ENCODE measurements at places on chromosomes 2 and 18.
A peak's percentile ranks its signal among the peaks of the same experiment; 100 is the strongest.

- DNase-seq: no peak
These were observed 58.7 kb downstream of the ITGB6 start for GRCh38 chr2:160141419-160141818.

- DNase-seq: peak; percentile 65
These were observed 49.0 kb upstream of the BCL2L11 start for GRCh38 chr2:111071600-111072171.

DNA sequence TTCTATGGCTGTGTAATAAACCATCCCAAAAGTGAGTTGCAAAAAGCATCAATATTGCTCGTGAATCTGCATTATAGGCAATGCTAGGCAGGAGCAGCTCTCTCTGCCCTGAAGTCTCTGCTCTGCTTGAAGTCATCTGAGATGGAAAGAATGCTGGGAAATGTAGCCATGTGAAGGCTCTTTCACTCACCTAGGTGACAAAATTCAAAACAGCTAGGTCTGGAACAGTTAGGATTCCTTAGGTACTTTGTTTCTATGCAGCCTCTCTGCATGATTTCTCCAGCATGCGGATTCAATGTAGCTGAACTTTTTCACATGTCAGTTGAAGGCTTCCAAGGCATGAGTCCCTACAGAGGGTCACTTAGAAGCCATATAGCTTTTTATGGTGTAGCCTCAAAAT, 1383.7 kb downstream of the LRP1B start:
- DNase-seq: no peak

DNA sequence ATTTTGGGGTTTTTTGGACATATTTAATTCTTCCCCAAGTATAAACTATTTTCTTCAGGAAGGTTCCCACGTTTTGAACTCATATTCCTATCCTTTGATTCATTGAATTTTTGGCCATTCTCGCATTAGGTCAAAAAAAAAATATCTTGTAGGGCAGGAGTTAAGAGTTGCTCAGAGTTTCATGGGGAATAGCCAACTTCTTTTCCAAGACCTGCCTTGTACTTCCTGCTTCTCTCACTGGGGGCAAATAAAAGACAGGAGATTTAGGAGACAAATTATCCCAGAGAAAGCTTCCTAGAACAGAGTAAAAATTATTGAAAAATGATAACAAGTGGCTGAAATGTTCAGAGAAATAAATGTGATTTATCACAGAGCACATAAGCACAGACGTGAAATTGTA, 55.2 kb upstream of the BCL11A start:
- DNase-seq: no peak

DNA sequence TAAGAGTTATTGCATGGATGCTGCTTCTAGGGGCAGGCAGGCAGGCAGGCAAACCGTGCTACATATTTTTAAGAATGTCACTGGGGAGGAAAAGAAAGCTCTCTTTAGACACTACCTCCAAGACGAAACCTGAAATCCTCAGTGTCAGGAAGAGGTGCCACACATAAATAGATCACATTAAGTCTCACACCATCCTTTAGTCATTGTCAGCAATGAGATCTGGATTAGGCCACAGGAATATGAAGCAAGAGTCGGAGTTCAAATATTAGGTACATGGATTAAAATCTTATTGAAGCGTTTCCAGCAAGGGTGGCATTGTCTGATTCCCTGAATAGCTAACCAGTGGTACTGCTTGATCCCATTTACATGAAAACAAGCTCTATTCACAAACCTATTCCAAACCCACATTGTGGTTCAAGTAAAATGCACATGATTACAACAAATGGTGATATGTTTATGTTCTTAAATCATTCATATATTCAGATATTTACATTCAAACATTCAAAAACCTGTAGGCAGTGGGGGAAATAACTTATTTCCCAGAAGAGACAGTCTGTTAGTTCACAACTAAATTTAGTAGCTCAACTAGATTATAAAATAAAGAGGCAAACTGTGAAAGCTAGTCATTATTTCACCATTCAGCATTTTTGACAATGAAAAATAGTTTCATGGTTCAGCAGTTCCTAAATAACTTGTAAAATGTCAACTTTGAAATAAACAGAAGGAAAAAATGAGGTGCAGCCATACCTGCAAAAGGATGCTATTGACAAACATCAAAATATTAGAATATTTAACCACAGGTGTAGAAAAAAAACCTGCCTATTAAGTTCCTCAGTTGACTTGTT, 195.4 kb upstream of the SIX3 start:
- DNase-seq: no peak

- no peak for DNase-seq
These were observed 8.3 kb downstream of the ZNF385B start for GRCh38 chr2:179853108-179853507.

- DNase-seq: no peak
These were observed 233.2 kb upstream of the SMAD7 start for GRCh38 chr18:49183921-49184320.

DNA sequence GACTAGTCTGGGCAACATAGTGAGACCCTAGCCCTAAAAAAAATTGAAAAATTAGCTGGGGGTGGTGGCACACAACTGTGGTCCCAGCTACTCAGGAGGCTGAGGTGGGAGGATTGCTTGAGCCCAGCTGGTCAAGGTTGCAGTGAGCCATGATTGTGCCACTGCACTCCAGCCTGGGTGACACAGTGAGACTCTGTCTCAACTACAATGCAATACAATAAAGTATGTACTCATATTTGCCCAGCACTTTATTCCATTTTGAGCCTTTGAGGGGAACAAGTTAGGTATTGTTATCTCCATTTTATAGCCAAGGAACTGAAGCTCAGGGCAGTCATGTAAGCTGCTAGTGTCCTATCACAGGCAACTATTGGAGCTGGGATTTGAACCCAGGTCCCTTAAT, 49.3 kb upstream of the PLB1 start:
- no peak for DNase-seq

DNA sequence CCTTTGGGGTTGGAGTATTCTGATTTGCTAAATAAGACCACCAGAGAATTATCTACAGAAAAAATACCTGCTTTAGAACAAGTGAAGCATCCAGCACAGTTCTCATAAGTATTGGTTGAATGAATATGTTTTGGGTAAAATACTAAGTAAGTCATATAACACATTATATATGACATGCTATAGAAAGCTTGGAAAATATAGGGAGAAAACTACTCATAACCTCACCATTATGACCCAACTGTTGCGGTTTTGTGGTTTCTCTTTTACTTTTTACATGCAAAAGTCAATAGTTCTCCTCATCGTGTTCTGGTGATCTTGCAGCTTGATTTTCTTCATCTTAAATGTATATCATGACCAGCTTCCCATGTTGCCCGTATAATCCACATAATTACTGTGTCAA, 66.2 kb downstream of the DIPK1C start:
- DNase-seq: peak; percentile 91

GRCh38 chr2:67878743-67879142, 184.1 kb downstream of the C1D start:
- no peak for DNase-seq

GRCh38 chr2:143615562-143615961, 486.3 kb downstream of the ARHGAP15 start:
- DNase-seq: no peak

- DNase-seq: no peak
These were observed 176.8 kb downstream of the LOXHD1 start for GRCh38 chr18:46480226-46480625.

- DNase-seq: no peak
These were observed 758.4 kb upstream of the GCFC2 start for GRCh38 chr2:76469066-76469465.

DNA sequence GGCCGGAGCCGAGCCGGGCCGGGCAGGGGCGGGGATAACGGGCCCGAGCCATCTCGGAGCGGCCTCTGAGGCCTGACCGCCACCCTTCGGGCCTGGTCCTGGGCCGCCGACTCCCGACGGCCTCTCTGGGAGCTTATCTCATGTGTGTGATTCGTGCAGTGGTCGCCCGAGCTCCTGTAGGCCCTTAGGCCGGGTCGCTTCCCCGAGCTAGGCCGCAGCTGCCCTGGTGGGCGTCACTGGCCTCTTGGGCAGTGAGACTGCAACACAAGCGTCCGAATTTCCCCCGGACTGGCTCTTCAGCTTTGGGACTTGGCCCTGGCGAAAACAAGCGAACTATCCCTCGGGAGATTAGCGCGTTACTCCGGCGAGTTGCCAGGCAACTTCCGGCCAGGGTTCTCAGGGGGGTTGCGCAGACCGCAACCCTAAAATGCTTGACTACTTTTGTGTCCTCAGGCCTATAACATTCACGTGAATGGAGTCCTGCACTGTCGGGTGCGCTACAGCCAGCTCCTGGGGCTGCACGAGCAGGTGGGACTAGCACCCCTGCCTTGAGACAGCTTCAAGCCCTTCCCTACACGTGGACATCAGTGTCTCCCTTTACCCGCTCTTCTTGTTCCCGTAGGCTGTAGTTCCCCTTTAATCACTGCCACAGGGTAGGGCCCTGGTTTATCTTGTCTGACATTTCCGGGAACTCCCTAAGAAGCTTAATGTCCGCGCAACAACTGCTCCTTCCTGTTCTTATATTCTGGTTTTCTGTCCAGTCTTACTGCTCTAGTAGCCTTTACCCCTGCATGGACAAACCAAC, 602 bp downstream of the SNX17 start:
- peak; percentile 93 for DNase-seq

DNA sequence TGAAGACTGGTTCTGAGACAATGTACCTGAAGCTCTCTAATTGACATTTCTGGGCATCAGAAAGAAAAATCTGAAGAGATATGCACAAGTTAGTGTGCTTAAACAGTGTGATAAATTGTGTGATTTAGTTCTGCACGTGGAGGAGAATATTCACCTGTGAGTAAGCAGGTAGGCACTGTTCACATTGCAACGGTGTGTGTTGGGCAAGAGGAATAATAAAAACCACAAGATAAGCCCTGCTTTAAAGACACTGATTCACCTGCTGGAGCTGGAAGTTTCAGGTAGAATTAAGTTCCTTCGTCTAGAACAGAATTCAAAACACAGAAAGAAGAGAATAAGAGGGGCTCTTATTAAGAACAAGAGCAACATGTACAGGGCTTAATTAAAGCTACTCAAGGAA, 864.3 kb upstream of the SOX11 start:
- no peak for DNase-seq

GRCh38 chr2:121071034-121071504, 213.9 kb downstream of the TFCP2L1 start:
- DNase-seq: no peak

GRCh38 chr18:62991959-62992358, 276.6 kb downstream of the PHLPP1 start:
- DNase-seq: no peak

- DNase-seq: no peak
These were observed 116.0 kb upstream of the CCDC195 start for GRCh38 chr2:224832207-224832606.

GRCh38 chr2:200479692-200480265, 30.1 kb downstream of the KCTD18 start:
- DNase-seq: no peak

DNA sequence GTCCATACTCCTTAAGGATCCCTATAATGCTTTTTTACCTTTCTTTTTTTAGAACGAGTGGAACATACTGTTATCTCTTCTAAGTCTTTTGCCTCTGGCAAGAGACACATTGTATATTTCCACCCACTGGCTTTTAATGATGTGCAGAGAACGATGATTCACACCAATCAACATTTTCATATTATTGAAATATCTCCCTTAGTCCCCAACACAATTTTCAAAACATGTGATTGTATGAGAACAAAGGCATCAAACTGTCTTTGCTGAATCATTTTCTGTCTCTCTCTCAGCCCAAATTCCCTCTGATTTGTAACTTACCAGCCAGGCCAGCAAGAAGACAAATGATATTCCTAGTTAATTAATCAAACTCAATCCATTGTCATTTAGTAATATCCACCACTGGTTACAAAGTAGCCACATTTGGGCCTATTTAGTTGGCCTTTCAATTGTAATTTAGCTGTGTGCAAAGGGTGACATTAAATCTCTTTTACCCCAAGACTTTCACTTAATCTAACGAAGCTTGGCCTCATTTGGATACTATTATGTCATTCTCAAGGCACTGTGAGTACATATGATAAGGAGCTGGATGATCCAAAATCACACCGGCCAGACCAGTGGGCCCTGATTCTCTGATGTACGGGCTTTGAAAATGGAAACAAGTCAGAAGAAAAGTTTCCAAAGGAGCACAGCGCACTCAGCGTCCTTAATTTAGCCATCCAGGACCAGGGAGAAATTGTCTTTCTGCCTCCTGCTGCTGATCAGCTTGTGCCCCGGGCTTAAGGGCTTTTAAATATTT, 185.1 kb downstream of the SCG2 start:
- DNase-seq: no peak

- no peak for DNase-seq
These were observed 160.7 kb upstream of the HDAC4 start for GRCh38 chr2:239561446-239562001.

- DNase-seq: no peak
These were observed 226.2 kb upstream of the RAB6C start for GRCh38 chr2:129753261-129753660.

DNA sequence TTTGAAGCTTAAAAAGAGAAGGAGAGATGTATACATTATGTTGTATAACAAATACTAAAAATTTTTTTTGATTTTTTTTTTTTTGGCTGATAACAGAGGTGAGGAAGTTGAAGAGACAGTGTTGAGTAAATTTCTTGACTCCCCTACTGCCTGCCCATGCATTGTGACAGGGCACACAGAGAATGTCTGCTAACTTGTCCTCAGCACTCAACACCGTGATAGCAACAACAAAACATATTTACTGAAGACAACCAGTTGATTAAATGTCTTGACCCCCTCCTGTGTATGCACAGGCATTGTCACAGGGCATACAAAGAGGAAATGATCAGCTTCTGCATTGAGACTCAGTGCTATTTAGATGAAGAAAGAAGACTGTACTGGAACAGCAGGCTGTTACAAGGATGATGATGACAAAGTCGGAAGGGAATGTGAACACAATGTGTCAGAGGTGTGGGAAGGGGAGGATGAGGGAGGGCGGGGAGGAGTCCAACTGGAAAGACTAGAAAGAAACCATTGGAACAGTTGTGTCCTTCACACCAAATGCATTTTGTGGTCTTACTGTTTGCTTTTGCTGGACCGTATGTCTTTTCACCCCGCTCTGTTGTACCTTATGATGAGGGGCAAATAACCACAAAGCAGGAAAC, 89.5 kb downstream of the CERS6 start:
- DNase-seq: peak; percentile 24

DNA sequence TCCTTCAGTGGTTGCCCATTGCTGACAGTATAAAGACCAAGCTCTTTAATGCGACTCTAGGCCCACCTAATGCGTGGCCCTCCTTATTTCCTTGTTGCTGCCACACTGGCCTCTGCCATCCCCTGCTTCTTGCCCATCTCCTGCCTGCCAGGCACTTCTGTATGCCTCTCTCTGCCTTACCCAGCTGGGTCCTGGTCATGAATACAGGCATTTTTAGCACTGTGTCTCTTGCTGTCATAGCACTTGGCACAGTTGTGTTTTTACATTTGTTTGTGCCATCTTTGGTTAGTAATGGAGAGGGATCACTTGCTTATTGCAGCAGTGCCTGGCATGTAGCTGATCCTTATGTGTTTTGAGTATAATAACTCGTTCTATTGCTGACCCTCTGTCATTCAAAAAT, 38.7 kb downstream of the MAP4K4 start:
- DNase-seq: no peak

Data from MV-4-11 (cell line).